ENCODE measurements at places on chromosomes 5 and 9.

GRCh38 chr5:1535646-1536045 is 11.9 kb upstream of the LPCAT1 start:
- DNase-seq = no peak

GRCh38 chr5:137486707-137487106 is 12.4 kb downstream of the SPOCK1 start:
- no peak for DNase-seq

DNA sequence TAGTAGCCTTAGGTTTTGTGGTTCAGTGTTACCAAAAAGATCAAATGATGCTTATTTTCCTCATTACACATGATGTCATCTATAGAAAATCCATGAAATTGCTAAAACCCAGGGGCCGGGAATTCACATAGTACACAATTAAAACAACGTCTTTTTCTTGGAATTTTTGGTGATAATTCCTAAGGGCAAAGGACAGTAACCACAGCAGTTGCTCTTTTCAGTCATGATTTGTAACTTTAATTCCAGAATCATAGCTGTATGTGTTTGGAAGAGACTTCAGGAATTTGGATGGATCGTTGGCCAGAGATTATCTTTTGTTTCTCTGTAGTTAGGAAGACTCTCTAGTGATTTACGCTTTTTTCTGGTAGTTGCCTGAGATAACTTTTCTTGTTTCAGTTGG is 748.7 kb downstream of the TLE4 start:
- no peak for DNase-seq

- DNase-seq = peak; percentile 44
Observed at GRCh38 chr5:36301858-36302603, at the start of gene RANBP3L. RANBP3L (minus strand) TSS chr5:36301902; CDS start chr5:36301416, 486 bp downstream.

DNA sequence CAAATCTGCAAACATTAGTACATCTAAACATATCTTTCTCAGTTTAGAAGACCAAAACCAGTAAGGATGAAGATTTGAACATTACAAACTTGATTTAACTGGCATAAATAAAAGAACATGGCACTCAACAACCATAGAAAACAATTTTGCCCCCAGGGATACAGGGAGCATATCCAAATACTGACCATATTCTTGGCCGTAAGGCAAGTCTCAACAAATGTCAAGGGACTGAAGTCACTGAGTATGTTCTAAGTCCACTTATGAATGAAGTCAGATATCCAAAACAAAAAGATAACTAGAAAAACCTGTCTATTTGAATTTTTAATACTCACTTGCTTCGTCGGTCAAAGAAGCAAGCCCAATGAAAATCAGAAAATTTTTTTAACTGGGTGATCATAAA is 14.1 kb downstream of the FEM1C start:
- no peak for DNase-seq

- no peak for DNase-seq
Observed at GRCh38 chr5:132458651-132459030, 31.9 kb downstream of the IRF1 start.

DNA sequence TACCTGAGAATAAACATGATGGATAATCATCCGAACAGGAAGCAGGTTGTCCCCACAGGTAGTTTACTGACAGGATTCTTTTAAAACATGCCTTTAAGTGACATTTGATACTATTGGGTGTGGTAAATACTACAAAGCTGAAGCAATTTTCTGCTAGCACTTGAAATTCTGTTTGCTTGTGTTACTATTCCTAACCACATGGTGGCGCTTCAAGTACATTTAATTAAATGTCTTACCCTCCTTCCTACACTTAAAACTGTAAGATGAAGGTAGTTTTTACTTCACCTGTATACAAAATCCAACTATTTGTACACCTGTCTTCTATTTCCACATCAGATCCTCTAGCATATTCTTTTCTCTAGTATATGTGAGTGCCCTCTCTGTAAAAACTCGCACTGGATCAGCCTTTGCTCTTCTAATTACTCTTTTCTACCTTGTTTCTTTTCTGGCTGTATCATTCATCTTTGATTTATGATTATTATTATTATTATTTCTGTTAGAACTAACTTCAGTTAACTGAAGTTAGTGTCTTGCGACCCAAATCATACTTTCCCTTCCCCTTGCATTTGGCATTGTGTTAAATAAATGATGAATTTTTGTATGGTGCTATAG is 18.4 kb downstream of the SLC25A46 start:
- peak; percentile 12 for DNase-seq

GRCh38 chr5:56685503-56686217 is 129.7 kb upstream of the MAP3K1 start:
- DNase-seq = no peak

DNA sequence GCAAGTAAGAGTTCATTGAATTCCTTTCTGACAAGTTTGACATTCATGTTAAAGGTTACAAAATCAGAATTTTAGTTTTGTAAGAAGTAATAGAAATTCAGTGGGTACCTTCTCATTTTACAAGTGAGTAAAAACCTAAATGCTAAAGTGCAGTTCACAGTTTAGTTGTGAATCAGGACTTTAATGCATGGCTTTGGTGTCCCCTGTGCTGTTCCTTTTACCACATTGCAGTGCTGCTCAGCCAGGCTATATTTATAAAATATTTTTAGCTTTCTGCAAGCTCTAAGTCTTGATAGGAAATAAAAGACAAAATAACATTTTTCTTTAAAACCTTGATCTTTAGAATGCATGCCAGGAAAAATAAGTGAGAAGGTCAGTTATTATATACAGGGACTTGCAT is 26.3 kb downstream of the PAM start:
- DNase-seq = no peak

GRCh38 chr5:158023266-158023665 is 164.3 kb upstream of the CLINT1 start:
- no peak for DNase-seq

DNA sequence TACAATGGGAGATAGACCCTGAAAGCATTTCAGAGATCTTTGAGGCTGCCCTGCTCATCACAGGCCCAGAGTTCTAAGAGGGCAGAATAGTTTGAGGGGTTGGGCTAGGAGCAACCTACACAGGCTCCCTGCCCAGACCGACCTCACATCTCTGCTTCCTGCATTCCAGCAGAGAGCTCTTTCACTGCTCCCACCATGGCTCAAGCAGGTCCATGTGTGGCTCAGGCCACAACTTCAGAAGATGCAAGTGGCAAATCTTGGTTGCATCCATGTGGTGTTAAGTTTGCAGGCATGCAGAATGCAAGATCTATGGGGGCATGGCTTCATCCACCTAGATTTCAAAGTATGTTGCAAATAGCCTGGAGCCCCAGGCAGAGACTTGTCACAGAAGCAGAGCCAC is 39.0 kb downstream of the GDA start:
- no peak for DNase-seq

GRCh38 chr5:42656651-42657015 is 100.0 kb upstream of the CCDC152 start:
- no peak for DNase-seq

- no peak for DNase-seq
Observed at GRCh38 chr5:65760504-65761275, 38.7 kb downstream of the NLN start.

DNA sequence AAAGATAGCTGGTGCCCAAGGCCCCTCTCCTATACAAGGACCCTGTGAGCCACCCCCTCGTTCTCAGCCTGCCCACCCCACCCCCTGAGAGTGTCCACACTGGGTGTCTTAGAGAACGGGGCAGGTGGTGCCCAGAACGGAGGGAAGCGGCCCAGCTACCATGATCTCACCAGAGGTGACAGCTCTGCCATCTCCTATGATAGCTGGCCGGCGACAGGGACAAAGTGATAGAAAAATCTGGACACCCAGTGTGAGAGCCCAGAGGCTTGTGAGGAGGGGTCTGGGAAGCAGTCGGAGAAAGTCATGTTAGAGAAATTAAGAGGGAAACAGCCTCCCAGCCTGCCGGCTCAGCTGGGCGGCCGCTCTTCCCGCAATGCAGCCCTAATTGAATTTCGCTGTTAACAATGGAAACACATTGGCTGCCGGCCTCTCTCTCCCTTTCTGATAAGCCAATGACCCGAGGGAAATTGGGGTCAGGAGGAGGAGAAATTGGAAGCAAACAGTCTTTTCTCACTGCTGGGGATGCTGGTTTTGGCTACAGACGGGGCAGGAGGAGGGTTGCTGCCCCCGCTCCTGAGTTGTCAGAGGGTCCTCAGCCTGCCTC is 32.3 kb downstream of the HK3 start:
- no peak for DNase-seq
